Left lung (tissue), 14 donors: ENCODE measurements at places on chromosomes 6 and 20. TPM values are rescaled to one million over a fixed set of nuclear protein-coding genes. Genes with fewer than 3 reads are reported as not detected.
A peak's percentile ranks its signal among the peaks of the same experiment; 100 is the strongest.

TRERF1 gene
- 21.3 TPM for polyA plus RNA-seq

- no peak for DNase-seq
These were observed 1.6 kb downstream of the PPP1R16B start for GRCh38 chr20:38806855-38807655.

OR2H1 gene
- not detected for polyA plus RNA-seq

DNA sequence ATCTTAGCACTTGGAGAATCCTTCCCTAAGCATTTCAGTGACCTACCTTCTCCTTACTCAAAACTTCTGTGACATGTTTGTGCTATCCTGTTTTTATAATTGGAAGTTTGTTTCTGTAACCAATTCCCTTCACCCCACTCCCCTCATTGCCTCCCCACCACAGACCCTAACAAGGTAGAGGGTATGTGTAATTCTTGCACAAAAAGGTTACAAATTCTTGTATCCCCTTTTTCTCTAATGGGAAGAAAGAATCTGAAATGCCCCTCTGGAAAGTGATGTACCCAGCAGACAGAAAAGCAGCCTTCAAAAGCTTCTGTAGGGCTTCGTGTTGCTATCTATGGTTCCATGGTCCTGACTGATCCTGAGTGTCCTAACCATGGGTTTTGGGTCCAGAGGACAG lies 111.7 kb upstream of the TMEM170B start:
- no peak for DNase-seq

GRCh38 chr6:77456531-77457248 lies 6.6 kb downstream of the HTR1B start:
- DNase-seq, result no peak

PSORS1C2 gene
- polyA plus RNA-seq, result not detected

AVP gene
- polyA plus RNA-seq, result not detected

PCK1 gene
- 0.41 TPM for polyA plus RNA-seq

TRAPPC3L gene
- 0.47 TPM for polyA plus RNA-seq

DNA sequence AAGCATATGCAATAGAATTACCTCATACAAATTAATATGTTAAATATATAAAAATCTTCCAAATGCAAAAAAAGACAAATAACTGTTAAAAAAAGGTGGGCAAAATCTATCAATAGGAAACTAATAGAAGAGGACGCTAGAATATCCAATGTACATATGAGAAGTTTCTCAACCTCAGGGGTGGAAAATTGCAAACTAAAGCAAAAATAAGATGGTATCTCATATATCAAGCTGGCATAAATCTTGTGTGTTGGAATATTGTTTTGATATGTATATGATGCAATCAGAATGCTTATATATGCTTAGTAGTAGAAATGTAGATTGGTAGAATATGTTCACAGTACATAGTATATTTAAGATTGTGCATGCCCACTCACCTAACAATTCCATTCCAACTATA lies 395.0 kb upstream of the OPRM1 start:
- no peak for DNase-seq

RPP40 gene
- 10.1 TPM for polyA plus RNA-seq

CDS2 gene
- 27.9 TPM for polyA plus RNA-seq

DNA sequence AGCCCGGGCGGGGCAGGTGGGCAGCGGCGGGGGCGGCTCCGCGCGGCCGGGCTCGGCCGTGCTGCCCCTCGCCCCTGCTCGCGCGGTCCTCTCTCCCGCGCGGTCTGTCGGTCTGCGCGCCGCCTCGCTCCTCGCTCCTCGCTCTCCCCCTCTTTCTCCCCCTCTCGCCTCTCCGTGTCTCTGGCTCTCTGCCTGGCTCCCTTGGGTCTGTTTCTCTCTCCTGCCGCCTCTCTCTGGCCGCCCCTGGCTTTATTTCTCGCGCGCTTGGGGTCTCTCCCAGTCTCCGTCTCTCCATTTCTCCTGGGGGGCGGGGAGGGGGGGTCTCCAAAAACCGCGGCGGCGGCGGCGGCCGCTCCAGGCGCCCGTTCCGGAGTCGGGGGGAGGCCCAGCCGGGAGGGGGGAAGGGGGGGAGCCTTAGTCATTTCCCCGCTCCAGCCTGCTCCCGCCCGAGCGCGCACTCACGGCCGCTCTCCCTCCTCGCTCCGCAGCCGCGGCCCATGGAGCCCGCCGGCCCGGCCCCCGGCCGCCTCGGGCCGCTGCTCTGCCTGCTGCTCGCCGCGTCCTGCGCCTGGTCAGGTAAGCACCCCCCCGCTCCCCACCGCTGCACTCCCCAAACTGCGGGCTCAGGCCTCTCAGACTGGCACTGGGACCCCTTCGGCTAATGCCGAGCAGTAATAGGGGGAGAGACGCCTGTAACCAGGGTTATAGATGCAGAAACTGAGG lies at the start of gene SIRPA:
SIRPA (plus strand) TSS at position 457 of the 723 bp plus-strand sequence; CDS start at position 498, 41 bp downstream.
- DNase-seq, result peak; percentile 79

GTSF1L gene
- not detected for polyA plus RNA-seq

DNA sequence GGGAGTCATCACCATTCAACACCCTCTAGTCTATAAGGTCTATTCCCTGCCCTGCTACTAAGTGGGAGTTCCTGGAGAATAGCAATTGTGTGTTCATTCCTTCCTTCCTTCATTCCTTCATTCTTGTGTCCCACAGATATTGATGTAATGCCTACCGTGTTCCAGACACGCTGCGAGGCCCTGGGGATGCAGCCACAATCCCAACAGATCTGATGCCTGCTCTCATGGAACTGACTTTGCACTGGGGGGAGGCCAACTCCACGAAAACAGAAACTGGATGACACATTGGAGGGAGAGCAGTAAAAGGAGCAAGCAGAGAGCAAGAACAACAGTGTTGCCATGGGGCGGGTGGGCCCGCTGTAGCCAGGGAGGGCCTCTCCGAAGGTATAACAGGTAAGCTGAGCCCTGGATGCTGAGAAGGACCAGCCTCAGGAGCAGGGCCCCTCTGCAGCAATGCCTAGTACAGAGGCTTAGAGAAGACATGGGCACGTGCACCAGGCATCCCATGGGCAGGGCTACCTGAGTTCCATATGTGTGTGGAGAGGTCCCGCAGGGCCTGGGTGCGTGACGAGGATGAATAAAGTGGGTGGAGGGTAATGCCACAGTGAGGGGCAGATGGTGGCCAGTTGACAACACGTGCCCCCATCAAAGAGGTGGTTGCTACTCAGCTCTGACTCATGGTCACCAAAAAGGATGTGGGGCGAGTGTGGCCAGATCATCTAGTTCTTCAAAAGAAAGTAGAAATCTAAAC lies 173.9 kb downstream of the NFATC2 start:
- DNase-seq, result no peak

KIZ gene
- polyA plus RNA-seq, result 30.6 TPM

GRCh38 chr6:104788400-104788799 lies 71.3 kb downstream of the HACE1 start:
- no peak for DNase-seq

OR10C1 gene
- polyA plus RNA-seq, result not detected

CDH26 gene
- 1.9 TPM for polyA plus RNA-seq

DNA sequence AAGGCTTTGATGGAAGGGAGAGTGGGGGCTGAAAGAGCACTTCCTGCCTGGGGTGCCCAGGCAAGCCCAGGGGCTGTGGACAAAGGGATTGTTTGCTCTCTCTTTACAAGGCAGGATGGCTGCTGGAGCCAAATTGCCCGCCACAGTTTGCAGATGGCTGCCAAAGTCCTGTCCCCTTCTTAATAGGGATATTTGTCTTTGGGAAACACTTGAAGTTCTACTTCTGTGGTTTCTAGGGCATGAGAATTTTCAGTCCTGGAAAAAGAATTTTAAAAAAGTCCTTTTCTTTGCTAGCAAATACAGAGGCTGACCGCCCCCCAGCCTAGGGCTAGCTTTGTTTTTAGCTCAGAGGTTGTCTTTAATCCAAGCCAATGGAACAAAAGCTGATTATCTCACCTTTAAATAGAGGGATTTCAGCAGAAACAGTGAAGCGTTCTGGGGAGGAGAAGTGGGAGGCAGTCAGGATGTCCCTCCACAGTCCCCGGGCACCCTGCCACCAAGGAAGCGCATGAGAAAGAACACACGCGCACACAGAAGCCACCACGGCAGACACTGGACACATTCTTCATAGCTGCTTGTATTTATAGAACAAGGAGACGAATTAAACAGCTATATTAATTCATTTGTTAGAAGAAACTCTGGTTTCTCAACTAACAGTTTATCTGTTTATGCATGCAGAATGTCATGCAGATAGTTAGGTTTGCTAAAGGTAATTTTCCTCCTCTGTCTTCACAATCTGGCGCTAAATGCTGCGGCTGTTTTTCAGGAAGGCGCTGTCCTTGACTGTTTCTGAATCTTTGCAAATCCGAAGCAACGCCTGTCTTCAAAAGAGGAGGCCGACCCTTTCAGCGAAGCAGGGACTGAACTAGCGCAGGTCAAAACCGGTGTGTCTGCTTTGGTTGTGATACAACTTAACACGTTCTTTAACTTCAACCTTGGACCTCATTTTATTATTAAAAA lies 736.9 kb downstream of the QKI start:
- peak; percentile 7 for DNase-seq

DNA sequence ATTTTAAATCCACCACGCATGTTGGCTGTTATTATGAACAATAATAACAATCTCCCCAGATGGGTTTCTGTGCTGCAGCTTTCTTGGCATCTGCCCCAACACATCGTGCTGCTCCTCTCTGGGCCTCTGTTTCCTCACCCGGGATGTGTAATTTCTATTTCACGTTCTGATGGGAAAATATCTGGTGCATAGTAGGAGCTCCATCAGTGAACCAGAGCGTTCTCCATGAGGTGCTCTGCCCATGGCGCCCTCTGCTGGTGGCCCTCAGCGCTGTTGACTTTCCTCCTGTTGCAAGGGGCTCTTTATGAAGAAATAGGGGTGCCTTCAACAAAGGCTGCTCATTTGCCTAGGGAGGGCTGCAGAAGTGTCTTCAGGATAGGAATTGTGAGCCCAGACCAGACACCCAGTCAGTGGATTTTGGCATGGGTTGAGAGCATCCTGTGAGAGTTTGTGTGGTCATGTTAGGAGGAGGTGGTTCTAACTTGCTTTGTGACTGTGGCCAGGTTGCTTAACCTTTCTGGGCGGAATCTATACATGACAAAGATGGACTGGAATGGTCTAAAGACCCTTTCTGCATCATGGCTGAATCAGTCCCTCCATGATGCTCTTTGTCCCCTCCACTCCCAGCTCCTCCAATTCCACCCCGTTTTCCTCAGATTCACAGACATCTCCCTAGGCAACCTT lies 8.1 kb downstream of the SCRT2 start:
- peak; percentile 94 for DNase-seq

DNA sequence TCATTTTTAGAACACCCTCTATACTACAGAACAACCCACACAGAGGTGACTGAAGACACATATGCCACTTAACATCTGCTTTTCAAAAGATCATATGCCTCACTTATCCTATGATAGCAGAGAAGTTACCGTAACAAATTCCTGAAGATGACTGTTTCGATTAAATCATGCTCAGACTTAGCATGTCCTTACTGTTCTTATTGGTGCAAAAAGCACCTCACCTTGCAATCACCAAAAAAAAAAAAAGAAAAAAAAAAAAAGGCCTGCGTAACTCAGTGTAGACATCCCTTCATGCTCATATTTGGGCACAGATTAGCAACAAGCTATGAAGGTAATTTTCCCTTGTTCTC lies 17.7 kb upstream of the DST start:
- DNase-seq, result no peak

MYH7B gene
- polyA plus RNA-seq, result 2.6 TPM

GRCh38 chr6:147167576-147168461 lies 36.4 kb upstream of the STXBP5 start:
- DNase-seq, result no peak

LIME1 gene
- 4.5 TPM for polyA plus RNA-seq

DNA sequence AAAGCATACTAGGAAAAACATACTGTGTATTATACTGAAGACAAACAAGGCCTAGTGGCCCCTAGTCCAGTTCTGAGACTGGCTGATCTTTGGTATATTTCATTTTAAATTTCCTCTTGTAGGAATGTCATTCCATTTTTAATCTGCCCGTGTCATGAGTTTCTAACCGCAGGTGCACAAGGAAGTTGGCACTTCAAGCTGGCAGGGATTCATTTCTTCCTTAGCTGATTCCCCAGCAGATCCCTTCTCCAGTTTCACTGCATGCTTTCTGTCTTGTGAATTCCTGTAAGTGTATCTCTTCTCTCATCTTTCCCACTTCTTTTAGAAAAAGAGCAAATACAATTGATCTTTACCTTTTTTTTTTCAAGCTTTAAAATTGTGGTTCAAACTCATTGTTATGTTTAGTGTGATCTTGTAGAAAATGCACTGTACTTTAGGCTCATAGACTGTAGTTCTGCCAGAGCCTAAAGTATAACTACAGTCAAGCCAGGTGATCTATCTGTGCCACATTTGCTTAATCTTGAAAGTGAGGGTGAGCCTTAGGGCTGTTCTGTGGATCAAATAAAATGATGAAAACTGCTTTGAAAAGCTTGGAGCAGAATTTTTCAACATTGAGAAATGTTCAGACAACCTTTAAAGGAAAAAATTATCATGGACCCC lies 37.0 kb downstream of the RNF217 start:
- DNase-seq, result no peak

GRCh38 chr20:14334306-14334930 lies 3.0 kb downstream of the FLRT3 start:
- no peak for DNase-seq

GRCh38 chr20:57683881-57684807 lies 25.7 kb downstream of the PMEPA1 start:
- DNase-seq, result no peak

DNA sequence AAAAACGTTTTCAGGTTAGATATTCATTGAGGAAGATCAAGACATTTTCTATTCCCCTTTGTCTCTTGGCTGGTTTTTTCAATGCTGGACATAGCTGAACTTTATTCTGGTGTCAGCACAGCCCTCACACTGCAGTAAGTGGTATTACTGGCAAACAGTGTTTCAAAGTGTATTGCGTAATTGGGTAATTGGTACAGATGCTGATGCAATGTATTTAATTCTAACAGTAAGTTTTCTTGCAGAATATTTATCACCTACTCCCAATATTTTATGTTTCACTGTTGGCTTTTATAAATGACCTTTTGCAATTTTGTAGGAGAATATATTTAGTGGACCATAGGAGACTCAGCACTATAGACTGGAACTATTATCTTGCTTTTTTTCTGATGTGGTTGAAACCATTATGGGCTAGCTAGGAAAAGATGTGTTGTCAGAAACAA lies 287.6 kb upstream of the SOX4 start:
- DNase-seq, result no peak

GRCh38 chr6:13522656-13523055 lies 35.3 kb upstream of the GFOD1 start:
- no peak for DNase-seq

GRCh38 chr6:75481394-75481793 lies 12.2 kb downstream of the FILIP1 start:
- no peak for DNase-seq

- DNase-seq, result no peak
These were observed 21.3 kb upstream of the TLDC2 start for GRCh38 chr20:36854348-36855240.
